ENCODE measurements at places on chromosomes 5 and 9.

- no peak for DNase-seq
These were observed 5.4 kb downstream of the RGS3 start for GRCh38 chr9:113468716-113469448.

DNA sequence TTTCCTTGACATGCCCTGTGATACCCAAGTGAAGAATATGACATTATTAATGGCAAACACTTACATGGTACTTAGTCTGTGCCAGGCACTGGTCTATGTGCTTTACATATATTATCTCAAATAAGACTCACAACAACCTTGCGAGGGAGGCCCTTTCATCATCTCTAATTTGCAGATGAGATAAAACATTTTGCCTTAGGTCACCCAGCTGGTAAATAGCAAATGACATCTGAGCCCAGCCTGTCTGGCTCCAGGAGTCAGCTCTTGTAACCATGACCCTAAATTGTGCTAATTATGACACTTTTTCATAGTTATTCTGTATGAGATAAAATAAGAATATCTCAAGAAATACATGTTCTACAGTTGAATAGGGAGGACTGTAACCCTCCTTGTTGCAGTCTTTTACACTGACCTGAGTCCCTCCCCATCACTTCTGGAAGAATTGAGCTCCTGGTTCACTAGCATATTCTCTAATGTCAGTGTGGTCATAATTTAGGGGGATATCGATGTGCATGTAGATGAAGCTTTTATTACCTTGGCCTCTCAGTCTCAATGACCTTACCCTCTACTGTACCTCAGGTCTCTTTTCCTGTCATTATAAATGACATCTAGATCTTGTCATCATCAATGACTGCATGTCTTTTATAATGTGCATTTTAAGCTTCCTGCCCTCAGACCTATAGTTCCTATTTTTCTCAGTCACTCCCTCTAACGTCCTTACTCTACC lies 126.1 kb upstream of the HAPLN1 start:
- DNase-seq: no peak

DNA sequence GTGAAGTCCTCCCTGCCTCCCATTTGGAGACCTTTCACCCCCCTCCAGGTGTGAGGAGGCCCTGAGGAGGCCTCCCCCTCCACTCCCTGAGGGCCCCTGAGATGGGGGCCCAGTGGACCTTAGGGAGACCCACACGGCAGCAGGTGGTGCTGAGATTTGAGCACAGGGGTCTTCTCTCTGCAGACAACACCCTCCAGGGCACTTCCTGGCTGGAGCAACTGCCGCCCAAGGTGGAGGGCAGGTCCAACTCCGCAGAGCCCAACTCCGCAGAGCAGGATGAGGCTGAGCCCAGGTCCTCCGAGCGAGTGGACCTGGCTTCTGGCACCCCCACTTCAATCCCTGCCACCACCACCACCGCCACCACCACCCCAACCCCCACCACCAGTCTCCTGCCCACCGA lies 27.0 kb downstream of the OLFML2A start:
- no peak for DNase-seq

DNA sequence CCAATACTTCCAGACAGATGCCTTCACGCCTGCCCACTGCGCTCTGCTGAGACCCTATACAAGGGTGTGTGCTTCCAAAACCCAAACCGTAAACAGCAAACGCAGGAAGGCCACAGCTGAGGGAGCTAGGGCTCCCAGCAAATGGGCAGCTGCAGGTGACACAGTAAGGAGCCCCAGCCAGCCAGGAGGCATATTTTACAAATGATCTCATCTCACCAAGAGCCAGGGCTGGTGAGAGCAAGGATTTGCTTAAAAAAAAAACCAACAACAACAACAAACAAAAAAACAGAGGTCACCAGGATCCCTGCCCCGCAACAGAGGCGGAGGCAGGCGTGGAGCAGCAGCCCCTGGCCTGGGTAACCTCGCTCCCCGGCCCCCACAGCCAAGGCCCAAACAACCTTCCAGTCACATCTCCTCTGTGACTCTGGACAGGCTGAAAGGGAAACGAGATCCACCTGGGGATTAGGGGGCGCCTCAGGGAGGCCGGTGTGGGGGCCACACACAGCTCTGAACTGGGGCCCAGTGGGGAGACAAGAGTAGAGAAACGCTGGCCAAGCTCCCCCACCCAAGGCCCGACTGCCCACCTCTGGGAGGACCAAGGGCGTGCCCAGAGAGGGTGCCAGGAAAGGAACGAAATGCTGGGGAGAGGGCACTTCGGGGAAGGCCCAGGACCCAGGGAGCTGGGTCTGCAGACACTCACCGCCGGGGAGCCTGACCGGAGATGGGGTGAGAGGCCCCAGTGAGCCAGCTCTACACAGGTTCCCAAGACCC lies 3.3 kb downstream of the NACC2 start:
- no peak for DNase-seq

DNA sequence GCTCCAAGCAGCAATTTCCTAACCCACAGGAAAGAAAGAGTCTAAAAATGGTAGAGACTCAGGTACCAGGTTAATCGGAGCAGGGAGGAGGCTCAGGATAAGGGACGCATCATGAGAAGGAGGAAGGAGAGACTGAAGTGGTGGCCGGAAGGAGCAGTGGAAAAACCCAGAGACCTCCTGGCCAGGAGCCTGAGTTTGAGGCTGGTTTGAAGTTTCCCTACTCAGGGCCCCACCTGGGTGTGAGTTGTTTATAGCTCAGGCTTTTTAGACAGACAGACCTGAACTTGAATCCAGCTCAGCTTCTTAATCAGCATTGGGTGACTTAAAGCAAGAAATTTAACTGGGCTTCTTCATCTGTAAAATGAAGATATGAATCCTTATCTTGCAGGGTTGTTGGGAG lies 11.9 kb upstream of the AQP7 start:
- DNase-seq: no peak

- no peak for DNase-seq
These were observed 9.4 kb upstream of the CD180 start for GRCh38 chr5:67205981-67206380.

DNA sequence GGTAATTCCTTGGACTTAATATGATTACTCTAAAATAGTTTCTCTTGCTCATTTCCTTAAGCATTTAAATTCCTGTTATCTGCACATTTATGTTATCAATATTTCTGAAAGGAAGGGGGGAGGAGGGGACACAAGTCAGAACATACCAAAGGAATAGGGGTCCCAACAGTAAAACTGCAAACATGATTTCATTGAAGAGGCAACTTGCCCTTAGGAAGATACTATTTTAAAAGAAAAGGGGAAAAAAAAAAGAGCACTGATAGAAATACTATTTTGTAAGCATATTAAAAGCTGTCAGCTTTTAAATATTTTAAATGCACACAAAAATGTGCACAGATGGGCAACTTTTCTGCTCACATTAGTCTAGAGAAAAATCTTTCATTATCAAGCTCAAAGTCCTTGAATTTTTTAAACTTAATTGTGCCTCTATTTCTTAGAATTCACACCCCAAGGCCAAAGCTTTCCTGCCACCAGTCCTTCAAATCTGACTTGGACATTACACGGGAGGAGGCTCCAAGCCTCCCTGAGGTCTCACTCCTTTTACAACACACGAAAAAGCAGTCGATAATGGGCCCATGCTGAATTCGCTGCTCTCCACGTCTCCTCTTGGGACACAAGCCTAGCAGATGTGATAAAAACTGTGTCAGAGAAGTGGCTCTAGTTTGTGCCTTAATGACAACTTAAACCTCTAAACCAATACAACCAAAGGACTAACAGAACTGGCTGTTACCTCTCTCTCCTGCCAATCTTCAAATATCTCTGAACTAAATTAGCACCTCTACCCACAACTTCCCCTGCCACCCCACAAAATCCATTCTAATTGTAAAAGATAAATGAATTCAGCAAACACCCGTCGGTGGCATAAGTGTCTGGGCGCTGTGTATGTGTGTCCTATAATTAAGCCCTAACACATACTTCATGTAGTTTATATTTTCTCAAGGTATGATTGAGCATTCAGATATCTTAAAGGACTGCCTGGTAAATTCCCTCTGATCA lies 154.3 kb downstream of the DENND1A start:
- DNase-seq: no peak

GRCh38 chr5:128480906-128481633 lies 57.0 kb downstream of the FBN2 start:
- DNase-seq: no peak

DNA sequence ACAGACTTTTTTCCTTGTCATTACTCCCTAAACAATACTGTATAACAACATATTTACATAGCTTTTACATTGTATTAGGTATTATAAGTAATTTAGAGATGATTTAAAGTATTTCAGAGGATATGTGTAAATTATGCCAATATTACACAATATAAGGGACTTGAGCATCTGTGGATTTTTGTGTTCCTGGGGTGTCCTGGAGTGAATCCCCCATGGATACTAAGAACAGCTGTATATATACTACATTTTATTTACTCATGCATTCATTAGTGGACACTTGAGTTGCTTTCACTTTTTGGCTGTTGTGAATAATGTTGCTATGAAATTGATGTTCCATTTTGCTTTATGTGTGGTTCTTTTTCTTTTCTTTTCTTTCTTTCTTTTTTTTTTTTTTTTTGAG lies 348.8 kb downstream of the SH3GL2 start:
- DNase-seq: no peak

- DNase-seq: no peak
These were observed 152.0 kb downstream of the DOCK8 start for GRCh38 chr9:366620-367019.

DNA sequence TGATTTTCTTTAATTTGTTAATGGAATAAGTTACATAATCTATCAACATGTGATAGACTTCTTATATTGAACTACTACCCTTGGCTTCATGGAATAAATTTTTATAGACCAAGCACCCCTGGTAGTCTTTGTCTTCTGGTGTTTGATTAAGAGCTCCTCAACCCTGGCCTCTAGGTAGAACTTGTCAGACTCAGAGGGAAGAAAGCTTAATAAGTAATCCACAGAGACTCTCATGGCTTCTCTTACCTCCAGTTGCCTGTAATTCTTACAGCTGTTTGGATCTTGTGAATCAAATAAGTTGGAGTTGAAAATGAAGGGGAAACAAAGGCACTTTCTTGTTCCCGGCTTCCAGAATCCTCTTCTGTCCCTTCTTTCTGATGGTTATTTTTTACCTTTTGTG lies 7.0 kb upstream of the GPR21 start:
- DNase-seq: no peak

- no peak for DNase-seq
These were observed 354.5 kb upstream of the FTMT start for GRCh38 chr5:121497176-121497575.

- DNase-seq: no peak
These were observed 60.8 kb downstream of the SH3TC2 start for GRCh38 chr5:149002053-149002452.

- DNase-seq: no peak
These were observed 3.9 kb downstream of the SLC6A3 start for GRCh38 chr5:1441166-1441865.

GRCh38 chr5:164799391-164799790 lies 1294.0 kb downstream of the MAT2B start:
- no peak for DNase-seq

GRCh38 chr5:82405161-82405560 lies 127.0 kb upstream of the RPS23 start:
- no peak for DNase-seq

GRCh38 chr9:34517185-34517584 lies 5.6 kb downstream of the ENHO start:
- DNase-seq: no peak

GRCh38 chr5:74587890-74588289 lies 52.6 kb downstream of the ENC1 start:
- DNase-seq: no peak

DNA sequence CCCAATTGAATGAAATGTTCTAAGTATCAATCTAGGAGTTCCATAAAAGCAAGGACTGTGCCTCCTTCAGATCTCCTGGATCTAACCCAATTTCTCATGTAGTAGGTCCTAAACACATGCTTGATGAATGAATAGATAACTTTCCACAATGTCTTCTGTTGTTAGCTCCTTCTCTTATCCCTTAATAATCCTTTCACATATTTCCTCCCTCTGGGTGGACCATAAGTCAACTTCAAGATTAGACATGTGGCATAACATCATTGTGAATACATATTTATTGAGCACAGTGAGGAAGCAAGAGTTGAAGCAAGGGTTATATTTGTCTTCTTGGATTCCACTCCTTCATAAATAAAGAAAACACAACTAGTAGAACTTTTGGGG lies 108.6 kb upstream of the EGFLAM start:
- no peak for DNase-seq

- DNase-seq: no peak
These were observed 41.7 kb downstream of the ZNF608 start for GRCh38 chr5:124704594-124705284.

DNA sequence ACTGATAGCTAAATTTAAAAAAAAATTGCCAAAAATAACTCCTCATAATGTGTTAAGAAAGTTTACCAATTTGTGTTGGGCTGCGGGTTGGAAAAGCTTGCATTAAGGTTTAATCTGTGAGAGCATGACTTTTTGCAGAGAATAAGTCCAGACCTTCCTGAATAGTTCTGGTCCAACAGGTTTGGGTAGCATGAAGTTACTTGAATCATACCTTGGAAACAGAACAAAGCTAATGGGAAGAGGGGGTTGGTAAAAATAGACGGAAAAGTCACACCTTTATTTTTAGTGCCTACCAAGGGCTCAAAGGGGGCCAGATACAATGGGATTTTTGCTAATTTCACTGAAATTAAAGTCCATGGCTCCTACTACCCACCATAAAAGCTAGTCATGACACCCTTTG lies 17.1 kb upstream of the MATR3 start:
- DNase-seq: no peak

GRCh38 chr5:141633871-141634561 lies 2.6 kb downstream of the HDAC3 start:
- no peak for DNase-seq

- no peak for DNase-seq
These were observed 120.8 kb downstream of the GALNT10 start for GRCh38 chr5:154311362-154311761.

DNA sequence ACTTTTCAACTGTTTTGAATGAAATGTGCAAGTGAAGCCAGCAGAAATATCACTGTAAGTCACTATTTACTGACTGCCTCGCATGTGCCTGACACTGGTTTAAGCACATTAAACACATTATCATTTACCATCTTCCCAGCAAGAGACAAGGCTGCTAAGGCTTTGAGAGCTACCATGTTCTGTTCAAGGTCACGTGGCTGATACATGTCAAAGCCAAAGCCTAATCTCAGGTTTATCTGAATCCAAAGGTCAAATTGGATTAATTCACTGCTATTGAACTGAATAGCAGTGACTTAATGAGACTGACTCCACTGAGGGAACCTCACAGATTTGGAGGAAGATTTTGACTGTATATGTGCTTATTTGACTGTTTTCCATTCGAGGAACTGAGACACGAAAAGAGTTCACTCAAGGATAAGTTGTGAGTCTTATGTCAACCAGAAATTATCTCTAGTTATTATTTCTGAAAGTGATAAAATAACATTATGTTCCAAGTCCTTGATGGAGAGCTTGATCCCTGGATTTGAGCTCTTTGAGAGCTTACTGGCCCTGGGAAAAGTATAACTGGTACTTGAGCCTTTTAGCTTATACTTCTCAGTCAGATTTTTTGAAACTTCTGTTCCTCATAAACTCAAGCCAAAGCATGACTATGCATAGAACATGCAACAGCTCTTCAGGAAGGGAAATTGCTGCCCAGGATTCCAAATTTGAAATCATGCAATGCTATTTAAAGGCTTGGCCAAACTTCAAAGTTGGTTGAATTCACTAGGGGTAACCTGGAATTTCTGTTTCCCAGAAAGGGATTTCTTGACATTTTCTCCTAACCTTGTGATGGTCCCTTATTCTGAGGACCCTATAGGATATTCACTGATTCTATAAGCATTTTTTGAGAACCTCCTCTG lies 23.4 kb upstream of the ARHGAP26 start:
- DNase-seq: no peak

Measured in CD4-positive, alpha-beta T cell treated with Interleukin-6 at 100 ng/mL for 8 hours (primary cell).